ENCODE measurements at places on chromosomes 7 and 10.

GRCh38 chr7:142642316-142642715 lies 107.0 kb upstream of the PRSS1 start:
- DNase-seq: no peak

DNA sequence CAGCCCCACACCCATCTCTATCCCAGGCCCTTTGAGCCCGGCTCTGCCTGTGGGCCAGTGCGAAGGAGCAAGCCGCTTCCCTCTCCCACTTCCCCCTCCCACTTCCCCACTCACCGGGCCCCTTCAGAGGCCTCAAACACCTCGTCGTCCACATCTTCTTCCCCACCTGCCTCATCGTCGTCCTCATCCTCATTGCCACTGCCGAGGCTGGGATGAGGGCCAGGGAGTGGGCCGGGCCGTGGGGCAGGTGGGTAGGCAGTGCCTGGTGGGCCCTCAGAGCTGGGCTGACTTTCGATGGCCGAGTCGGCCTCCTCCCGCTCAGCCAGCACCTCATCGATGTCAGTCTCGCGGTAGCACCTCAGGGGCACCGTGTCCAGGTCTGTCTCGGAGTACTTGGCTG lies 3.8 kb downstream of the PSD start:
- DNase-seq: no peak

GRCh38 chr10:43574001-43574892 lies at the start of gene ZNF239:
TSS of gene ZNF239 (minus strand) at chr10:43574616. CDS start at chr10:43558079, 16,537 bp downstream.
- peak; percentile 93 for DNase-seq

DNA sequence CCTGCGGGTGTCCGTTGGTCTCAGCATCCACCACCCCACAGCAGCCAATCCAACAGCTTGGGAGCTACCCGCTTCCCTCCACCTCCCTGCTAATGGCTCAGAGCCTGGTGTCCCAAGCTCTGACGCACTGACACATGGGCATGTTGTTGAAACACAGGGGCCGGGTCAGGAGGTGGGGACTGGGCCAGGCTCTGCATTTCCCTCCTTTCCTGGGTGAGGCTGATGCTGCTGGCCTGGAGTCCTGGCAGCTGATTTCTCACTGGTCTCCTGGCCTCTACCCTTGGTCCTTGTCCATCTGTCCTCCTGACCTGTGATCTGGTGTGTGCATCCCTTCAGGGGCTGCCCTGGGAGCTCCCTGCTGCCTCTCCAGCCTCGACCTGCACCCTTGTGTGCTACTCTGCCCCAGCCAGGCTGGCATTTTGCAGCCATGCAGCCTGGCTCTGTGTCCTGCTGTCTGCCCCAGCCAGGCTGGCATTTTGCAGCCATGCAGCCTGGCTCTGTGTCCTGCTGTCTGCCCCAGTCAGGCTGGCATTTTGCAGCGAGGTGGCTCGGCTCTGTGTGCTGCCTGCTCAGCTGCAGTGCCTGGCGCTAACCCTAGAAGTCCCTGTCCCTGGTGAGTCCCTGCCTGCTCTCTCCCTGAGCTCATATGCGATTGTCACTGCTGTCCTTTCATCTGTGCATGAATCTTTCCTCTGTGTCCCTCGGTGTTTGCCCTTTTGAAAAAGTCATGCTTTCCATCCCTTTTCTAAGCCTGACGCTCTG lies 14.0 kb downstream of the AMZ1 start:
- peak; percentile 91 for DNase-seq

- peak; percentile 95 for DNase-seq
Observed at GRCh38 chr7:12715372-12716133, 28.1 kb downstream of the ARL4A start.

- peak; percentile 90 for DNase-seq
Observed at GRCh38 chr10:70145666-70146488, 623 bp downstream of the TYSND1 start.

DNA sequence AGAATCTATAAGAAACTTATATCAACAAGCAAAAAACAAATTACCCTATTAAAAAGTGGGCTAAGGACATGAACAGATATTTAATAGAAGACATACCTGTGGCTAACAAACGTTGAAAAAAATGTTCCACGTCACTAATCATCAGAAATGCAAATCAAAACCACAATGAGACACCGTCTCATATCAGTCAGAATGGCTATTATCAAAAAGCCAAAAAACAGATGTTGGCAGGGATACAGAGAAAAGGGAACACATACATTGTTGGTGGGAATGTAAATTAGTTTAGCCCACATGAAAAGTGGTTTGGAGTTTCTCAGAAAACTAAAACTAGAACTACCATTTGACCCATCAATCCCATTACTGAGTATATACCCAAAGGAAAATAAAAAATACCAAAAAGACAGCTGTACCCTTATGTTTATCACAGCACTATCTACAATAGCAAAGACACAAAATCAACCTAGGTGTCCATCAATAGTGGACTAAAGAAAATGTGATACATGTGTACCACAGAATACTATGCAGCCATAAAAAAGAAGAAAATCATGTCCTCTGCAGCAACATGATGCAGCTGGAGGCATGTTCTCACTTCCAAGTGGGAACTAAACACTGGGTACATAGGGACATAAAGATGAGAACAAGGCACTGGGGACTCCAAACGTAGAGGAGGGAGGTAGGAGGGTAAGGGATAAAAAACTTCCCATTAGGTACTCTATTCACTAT lies 83.8 kb upstream of the TMEM168 start:
- no peak for DNase-seq

GRCh38 chr10:88110355-88110754 lies 246.9 kb downstream of the PTEN start:
- peak; percentile 81 for DNase-seq

- no peak for DNase-seq
Observed at GRCh38 chr10:130877126-130877525, 434.4 kb downstream of the TCERG1L start.

DNA sequence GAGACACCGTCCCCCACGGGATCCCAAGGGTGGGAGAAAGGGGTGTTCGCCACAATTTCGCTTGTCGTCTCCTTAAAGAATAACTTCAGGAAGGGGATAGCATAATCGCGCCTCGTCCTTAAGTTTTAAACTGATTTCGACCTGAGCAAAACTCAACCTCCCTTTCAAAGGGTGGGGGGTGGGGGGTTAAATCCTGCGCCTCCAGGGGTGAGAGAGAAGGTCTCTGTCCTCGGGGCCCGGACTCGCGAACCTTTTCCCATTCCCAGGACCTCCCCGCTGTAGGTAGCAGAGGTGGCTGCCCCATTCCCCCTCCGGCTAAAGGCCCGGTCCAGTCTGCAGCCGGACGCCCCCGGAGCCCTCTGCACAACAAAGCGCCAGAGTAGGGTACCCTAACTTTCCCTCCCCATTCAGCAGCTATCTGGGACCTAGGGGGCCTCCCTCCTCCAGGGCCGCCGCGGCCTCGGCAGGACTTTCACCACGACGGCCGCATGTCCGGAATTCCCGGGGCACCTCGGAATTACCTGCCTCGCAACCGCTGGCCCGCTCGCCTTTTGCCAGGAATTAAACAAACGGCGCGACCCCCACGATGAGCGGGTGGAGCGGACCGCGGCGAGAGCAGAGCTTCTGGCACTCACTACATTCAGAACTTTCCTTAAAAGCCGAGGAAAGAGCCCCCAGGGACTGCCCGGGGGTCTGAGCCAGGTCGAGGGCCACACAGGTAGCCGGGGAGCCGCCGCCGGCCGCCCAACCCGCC lies 1.7 kb downstream of the CDK6 start:
- peak; percentile 47 for DNase-seq

GRCh38 chr10:121579656-121580055 lies 18.6 kb downstream of the FGFR2 start:
- no peak for DNase-seq

DNA sequence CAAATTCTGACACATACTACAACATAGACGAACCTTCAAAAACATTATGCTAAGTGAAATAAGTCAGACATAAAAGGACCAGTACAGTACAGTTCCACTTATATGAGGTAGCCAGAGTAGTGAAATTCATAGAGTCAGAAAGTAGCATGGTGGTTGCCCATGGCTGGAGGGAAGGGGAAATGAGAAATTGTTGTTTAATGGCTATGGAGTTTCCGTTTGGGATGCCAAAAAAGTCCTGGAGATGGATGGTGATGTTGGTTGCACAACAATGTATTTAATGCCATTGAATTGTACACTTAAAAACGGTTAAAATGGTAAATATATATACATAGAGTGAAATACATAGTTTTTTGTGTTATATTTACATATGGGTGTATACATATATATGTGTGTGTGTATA lies 2.1 kb upstream of the SLC37A3 start:
- no peak for DNase-seq

DNA sequence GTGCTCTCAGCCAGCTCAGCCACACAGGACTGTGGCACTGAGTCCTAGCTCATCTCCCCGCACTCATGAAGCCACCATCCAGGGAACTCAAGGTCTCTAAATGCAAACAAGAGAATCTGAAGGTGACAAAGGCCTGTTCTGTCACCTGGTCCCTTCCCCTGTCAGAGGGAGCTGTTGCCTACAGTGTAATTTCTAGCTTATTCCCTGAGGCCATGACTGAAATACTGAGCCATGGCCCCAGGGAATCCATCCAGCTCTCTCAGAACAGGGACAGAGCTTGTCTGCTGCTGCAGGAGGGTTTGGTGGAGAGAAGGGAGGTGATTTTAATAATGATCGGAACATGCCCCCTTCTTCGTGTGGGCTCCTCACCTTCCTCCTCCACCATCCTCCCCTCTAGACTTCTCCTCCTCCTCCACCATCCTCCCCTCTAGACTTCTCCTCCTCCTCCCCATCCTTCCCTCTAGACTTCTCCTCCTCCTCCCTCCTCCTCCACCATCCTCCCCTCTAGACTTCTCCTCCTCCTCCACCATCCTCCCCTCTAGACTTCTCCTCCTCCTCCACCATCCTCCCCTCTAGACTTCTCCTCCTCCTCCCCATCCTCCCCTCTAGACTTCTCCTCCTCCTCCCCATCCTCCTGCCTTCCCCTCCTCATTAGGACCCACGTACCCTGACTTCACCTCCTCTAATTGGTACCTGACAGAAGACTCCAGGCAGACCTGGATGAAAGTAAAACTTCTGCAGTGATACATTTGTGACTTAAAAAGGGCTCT lies 338.0 kb upstream of the MKI67 start:
- peak; percentile 33 for DNase-seq

- DNase-seq: peak; percentile 86
Observed at GRCh38 chr10:69733791-69734261, 67.9 kb upstream of the COL13A1 start.

GRCh38 chr7:70771451-70771850 lies 360.5 kb upstream of the GALNT17 start:
- no peak for DNase-seq

DNA sequence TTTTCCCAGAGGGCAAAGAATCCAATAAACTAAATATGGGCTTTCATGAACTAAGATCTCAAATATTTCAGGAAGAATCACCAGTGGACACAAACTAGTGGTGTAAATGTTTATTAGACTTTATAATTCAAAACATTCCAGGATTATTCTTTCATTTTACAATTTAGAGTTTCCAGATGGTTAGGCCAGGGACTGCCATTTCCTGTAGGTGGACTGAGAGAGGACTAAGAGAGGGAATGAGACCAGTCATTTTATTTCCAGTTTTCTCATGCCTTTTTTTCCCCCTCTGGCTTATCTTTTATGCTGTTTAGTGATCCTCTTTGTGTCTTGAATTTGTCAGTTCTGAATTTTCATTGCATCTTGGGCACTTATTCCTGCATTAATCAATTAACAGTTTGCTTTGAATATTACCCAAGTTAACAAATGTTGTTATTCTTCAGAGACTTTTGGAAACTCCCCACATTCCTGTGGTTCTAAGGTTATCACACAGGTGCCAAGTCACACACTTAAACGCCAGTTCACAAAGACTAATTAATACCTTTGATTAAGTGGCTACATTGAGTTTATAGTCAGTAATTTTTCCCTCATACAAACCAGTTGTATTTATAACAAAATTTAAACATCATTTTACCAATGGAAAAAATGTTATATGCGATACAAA lies 12.3 kb downstream of the CISD1 start:
- DNase-seq: no peak

DNA sequence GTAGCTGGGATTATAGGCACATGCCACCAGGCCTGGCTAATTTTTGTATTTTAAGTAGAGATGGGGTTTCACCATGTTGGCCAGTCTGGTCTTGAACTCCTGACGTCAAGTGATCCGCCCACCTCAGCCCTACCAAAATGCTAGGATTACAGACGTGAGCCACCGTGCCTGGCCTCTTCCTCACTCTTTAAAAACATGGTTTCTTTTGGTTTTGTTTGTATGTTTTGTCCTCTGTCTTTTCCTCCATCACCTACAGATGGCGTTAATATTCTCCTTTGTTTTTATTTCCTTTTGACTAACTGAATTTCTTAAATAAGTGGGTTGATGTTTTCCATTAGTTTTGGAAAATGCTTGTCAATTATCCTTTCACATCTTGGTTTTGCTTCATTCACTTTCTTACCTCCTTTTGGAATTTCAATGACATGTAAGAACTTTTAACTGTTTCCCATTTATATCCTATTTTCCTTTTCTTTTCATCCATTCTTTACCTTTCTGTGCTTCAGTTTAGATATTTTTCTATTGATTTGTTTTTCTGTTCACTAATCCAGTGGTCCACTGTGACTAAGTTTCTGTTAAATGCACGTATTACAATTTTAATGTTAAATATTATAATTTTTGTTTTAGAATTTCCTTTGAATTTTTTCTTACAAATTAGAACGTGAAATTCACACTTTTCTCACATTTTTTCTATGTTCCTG lies 104.1 kb downstream of the ZNF467 start:
- peak; percentile 59 for DNase-seq

- DNase-seq: peak; percentile 82
Observed at GRCh38 chr7:148962823-148963582, 65.3 kb downstream of the PDIA4 start.

GRCh38 chr7:70271617-70272081 lies 673.4 kb downstream of the AUTS2 start:
- DNase-seq: peak; percentile 15

- DNase-seq: peak; percentile 53
Observed at GRCh38 chr10:132390170-132390920, 6.7 kb upstream of the PWWP2B start.

GRCh38 chr10:78749898-78750297 lies 318.9 kb upstream of the ZMIZ1 start:
- no peak for DNase-seq

- no peak for DNase-seq
Observed at GRCh38 chr10:4086131-4086898, 301.3 kb upstream of the KLF6 start.

DNA sequence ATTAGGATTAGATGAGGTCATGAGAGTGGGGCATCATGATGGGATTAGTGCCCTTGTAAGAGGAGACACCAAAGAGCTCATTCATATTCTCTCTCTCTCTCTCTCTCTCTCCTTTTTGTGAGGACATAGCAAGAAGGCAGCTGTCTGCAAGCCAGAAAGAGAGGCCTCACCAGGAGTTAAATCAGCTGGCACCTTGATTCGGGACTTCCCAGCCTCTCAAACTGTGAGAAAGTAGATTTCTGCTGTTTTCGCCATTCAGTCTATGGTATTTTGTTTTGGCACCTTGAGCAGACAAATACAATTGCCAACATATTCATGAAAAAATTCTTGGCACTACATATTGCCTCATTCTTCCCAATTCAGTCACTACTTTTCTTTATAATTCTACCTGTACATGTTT lies 20.6 kb upstream of the ATAD1 start:
- no peak for DNase-seq

DNA sequence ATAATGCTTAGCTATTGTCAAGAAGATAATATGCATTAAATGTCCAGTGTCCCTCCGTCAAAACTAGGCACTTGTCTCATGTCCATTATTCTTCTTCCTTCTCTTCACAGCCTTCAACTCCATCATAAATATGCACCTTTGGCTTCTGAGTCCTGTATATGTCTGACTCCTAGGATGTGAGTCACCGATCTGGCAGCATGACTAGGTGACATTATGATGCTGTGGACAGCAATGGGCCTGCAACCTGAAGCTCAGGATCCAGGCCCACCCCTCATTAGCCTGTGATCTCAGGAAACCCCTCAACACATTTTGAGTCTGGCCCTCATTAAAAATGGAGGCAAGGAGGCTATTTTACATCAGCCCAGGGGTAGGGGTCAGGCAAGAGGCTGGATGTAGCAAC lies 362.5 kb upstream of the ZMIZ1 start:
- DNase-seq: peak; percentile 71

All from GM23248 (cell line).